ENCODE measurements at places on chromosomes 1 and 21.

- DNase-seq: no peak
- H3K4me1 ChIP-seq: no peaks in the 10 kb centered on the region
- no peaks in the 10 kb centered on the region for H3K36me3 ChIP-seq
- no peak overlapping the region for H3K27ac ChIP-seq
Measured at GRCh38 chr1:182111496-182111895, 50.0 kb upstream of the ZNF648 start.

GRCh38 chr1:91712981-91713841, 172.7 kb downstream of the TGFBR3 start:
- peak overlapping the region; percentile 15 for H3K27ac ChIP-seq
- H3K4me3 ChIP-seq: no peak overlapping the region
- no peaks in the 10 kb centered on the region for H3K27me3 ChIP-seq
- DNase-seq: peak; percentile 67
- peaks cover 80% of the 10 kb centered on the region for H3K36me3 ChIP-seq

- no peak for DNase-seq
- no peaks in the 10 kb centered on the region for H3K27me3 ChIP-seq
- peak overlapping the region; percentile 2 for H3K27ac ChIP-seq
- no peaks in the 10 kb centered on the region for H3K4me1 ChIP-seq
- H3K36me3 ChIP-seq: no peaks in the 10 kb centered on the region
- no peak overlapping the region for H3K4me3 ChIP-seq
Measured at GRCh38 chr1:109977225-109977624, 7.3 kb upstream of the AHCYL1 start.

DNA sequence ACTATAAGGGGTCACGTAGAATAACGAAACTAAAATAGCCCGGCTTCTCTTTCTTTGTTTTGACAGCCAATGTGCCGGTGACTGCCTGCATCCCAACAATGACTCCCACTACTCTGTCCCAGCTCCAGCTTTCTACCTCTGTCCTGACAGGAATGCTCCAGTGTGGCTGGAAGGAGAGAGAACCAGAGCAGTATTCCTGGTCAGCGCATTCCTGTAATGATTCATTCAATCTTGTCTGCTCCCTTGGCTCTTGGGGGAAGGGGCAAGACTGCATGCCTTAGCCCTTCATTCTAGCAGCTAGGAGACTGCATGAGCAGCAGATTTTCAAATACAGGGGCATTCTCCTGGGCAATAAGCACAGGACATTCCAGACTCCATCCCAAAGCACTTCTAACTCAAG, 132.1 kb upstream of the PRMT6 start:
- no peak for DNase-seq
- no peaks in the 10 kb centered on the region for H3K36me3 ChIP-seq
- no peaks in the 10 kb centered on the region for H3K27me3 ChIP-seq
- H3K27ac ChIP-seq: no peak overlapping the region
- no peaks in the 10 kb centered on the region for H3K4me1 ChIP-seq
- no peak overlapping the region for H3K4me3 ChIP-seq

- DNase-seq: no peak
- H3K4me1 ChIP-seq: no peaks in the 10 kb centered on the region
- no peaks in the 10 kb centered on the region for H3K27me3 ChIP-seq
- no peaks in the 10 kb centered on the region for H3K36me3 ChIP-seq
Measured at GRCh38 chr1:4133297-4133938, 233.3 kb upstream of the C1orf174 start.

DNA sequence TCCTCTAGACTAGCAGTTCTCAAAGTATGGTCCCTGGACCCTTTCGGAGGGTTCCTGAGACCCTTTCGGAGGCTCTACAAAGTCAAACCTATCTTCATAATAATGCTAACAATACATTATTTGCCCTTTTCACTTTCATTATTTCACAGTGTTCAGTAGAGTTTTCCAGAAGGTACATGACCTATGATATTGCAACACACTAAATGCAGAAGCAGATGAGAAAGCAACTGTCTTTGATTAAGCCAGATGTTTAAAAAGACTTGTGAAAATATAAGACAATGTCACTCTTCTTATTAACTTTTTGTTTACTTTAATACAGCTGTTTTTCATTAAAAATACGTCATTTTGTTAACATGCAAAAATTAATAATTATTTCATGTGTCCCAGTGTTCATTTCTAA, 5.8 kb downstream of the KCNJ10 start:
- H3K36me3 ChIP-seq: no peaks in the 10 kb centered on the region
- no peaks in the 10 kb centered on the region for H3K4me1 ChIP-seq
- H3K27me3 ChIP-seq: no peaks in the 10 kb centered on the region
- H3K4me3 ChIP-seq: no peak overlapping the region

GRCh38 chr1:52479076-52479475, 73.8 kb downstream of the TUT4 start:
- H3K4me3 ChIP-seq: no peak overlapping the region
- peaks cover 8% of the 10 kb centered on the region for H3K36me3 ChIP-seq
- H3K27ac ChIP-seq: no peak overlapping the region
- no peaks in the 10 kb centered on the region for H3K4me1 ChIP-seq

DNA sequence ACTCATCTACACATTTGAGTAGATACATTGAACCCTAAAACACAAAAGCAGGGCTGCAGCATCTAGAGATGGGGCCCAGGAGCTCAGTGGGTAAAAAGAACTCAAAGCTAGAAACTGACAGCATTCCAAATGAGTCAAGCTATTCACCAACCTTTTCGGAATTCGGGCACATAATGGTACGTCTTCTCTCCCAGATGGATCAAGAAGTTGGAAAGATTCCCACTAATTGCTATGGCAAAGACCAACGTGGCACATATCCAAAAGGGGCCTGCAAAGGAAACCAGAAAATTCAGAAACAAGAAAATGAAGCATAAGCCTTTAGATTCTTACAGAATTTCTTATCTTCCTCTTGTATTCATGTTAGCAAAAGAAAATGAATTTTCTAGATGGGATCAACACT, 18.4 kb downstream of the YIPF1 start:
- H3K27me3 ChIP-seq: no peaks in the 10 kb centered on the region
- no peak overlapping the region for H3K4me3 ChIP-seq
- H3K36me3 ChIP-seq: peaks cover 64% of the 10 kb centered on the region
- no peak for DNase-seq
- no peak overlapping the region for H3K27ac ChIP-seq

DNA sequence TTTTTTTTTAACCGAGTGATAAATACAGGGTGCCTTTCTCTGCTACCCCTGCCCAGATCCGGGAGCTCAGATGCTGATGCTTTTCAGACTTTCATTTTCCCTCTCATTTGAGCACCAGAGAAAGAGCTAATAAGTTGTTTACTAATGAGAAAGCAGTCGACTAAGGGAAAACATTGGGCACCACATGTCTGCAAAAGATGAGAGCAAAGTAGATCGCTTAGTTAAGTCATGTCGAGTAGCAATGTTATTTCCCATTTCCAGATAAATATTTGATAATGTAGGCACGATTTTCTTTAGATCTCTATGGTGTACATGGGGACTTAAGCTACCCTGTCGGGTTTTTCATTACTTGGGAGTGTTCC, 1.2 kb downstream of the PKN2 start:
- H3K27me3 ChIP-seq: no peaks in the 10 kb centered on the region
- H3K27ac ChIP-seq: peak overlapping the region; percentile 94
- peak overlapping the region; percentile 86 for H3K4me3 ChIP-seq
- DNase-seq: no peak

DNA sequence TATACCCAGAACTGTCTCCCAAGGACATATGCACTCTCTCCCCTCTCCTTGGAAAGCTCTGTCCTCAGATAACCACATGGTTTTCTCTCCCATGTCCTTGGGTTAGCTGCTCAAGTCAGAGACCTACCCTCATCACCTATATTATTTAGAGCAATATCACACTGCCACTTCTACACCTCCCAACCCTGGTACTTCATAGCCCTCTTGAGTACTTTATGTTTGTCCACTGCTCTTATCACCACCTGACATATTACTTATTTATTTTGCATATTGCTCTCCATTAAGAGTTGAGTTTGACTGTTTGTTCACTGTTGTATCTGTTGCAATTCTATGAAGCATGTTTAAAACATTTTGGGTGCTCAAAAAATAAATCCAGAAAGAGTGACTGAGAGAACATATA, 126.3 kb upstream of the ATP1B1 start:
- no peaks in the 10 kb centered on the region for H3K27me3 ChIP-seq
- DNase-seq: no peak
- H3K36me3 ChIP-seq: no peaks in the 10 kb centered on the region
- no peak overlapping the region for H3K4me3 ChIP-seq
- H3K4me1 ChIP-seq: no peaks in the 10 kb centered on the region
- no peak overlapping the region for H3K27ac ChIP-seq

- DNase-seq: no peak
- no peaks in the 10 kb centered on the region for H3K36me3 ChIP-seq
- H3K4me3 ChIP-seq: no peak overlapping the region
- H3K4me1 ChIP-seq: peaks cover 34% of the 10 kb centered on the region
- peak overlapping the region; percentile 41 for H3K27ac ChIP-seq
- no peaks in the 10 kb centered on the region for H3K27me3 ChIP-seq
Measured at GRCh38 chr1:31027693-31028526, 37.6 kb downstream of the PUM1 start.

DNA sequence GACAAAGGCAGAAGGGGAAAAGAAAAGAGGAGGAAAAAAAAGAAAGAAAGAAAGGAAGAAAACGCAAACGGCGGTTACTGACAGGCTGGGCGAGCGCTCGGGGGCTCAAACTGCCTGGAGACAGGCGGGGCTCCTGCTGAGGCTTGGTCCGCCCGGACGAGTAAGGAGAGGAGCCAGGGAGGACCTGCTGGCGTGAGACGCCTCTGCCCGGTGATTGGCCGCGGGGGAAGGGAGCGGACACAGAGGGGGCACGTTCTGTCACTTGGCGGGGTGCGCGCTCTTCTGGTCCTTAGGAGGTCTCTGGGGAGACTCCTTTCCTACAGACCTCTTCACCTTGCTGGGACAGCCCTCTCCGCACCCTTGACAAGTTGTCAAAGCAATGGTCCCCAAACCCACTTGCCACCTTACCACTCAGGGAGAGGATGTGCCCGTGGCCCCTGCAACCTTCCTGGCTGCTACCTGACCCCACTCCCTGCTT, 791 bp upstream of the PIK3R3 start:
- peak overlapping the region; percentile 71 for H3K4me3 ChIP-seq
- no peak for DNase-seq
- no peaks in the 10 kb centered on the region for H3K27me3 ChIP-seq
- no peaks in the 10 kb centered on the region for H3K36me3 ChIP-seq

DNA sequence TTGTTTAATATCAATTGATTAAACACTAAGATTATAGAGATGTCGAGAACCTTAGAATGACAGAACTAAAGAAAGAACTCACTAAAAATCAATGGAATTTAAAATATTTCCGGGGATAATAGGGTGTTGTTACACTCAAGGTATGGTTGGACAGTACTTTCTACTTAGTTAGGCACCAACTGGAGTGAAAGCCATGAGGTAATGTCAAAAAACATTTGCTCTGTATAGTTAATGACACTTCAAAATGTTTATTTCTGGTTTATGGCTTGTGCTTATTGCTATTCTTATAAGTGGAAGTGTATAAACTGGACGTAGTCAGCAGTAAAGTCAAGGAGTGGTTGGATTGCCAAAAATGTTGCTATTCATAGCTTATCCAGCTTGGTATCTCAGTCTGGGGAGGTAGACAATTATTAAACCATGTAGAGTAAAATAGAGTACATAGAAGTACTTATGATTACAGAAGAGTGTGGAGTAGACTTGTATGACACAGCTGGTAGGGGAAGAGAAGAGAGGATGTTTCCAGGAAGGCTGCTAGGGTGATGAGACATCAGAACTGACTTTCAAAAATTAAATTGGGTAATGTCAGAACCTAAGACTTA, 56.5 kb upstream of the BMP8A start:
- H3K36me3 ChIP-seq: peaks cover 66% of the 10 kb centered on the region
- H3K27ac ChIP-seq: no peak overlapping the region
- H3K27me3 ChIP-seq: no peaks in the 10 kb centered on the region

DNA sequence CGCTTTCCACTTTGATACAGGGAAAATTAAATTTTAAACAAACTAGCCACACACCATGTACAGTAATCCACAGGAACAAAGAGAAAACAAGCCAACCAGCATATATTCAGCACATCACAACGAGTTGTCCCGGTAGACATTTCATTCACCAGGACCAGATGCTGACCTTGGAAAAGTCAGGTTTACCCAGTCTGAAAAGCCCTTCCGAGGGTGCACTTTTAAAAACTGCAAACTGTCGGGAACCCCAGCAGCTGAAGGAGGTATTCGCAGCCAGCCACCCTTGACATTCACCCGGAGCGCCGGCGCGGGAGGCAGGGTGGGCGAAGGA, 1.2 kb downstream of the MCOLN3 start:
- H3K36me3 ChIP-seq: no peaks in the 10 kb centered on the region
- H3K4me1 ChIP-seq: no peaks in the 10 kb centered on the region
- no peak overlapping the region for H3K27ac ChIP-seq
- H3K4me3 ChIP-seq: peak overlapping the region; percentile 70
- no peak for DNase-seq

GRCh38 chr1:150791585-150791984, 16.5 kb downstream of the CTSK start:
- H3K27me3 ChIP-seq: no peaks in the 10 kb centered on the region
- no peaks in the 10 kb centered on the region for H3K4me1 ChIP-seq
- no peak for DNase-seq
- H3K36me3 ChIP-seq: peaks cover 5% of the 10 kb centered on the region

DNA sequence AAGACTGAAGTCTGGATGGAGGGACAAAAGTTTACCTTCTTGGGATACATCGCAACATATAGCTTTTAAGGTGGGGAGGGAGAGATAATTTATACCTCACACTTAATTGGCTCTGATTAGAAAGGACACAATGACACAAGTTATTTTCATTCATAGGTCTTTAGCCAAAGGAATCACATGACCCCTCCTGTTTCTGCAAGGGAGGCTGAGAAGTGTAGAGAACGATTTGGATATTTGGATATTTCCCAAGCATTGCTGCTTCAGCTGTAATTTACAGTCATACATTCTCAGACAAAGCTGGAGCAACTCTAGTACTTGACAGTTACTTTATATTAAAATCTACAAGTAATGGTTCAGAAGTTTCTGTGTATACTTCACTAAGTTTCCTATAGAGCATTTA, 24.2 kb downstream of the DAP3 start:
- no peaks in the 10 kb centered on the region for H3K27me3 ChIP-seq
- no peaks in the 10 kb centered on the region for H3K4me1 ChIP-seq
- peaks cover 34% of the 10 kb centered on the region for H3K36me3 ChIP-seq
- no peak overlapping the region for H3K4me3 ChIP-seq
- no peak for DNase-seq

- H3K27me3 ChIP-seq: no peaks in the 10 kb centered on the region
- no peaks in the 10 kb centered on the region for H3K4me1 ChIP-seq
- H3K27ac ChIP-seq: no peak overlapping the region
- H3K4me3 ChIP-seq: no peak overlapping the region
- DNase-seq: no peak
- H3K36me3 ChIP-seq: no peaks in the 10 kb centered on the region
Measured at GRCh38 chr1:76136894-76137293, 62.3 kb downstream of the ST6GALNAC3 start.
